ENCODE measurements at places on chromosomes 4 and X.
A peak's percentile ranks its signal among the peaks of the same experiment; 100 is the strongest.

DNA sequence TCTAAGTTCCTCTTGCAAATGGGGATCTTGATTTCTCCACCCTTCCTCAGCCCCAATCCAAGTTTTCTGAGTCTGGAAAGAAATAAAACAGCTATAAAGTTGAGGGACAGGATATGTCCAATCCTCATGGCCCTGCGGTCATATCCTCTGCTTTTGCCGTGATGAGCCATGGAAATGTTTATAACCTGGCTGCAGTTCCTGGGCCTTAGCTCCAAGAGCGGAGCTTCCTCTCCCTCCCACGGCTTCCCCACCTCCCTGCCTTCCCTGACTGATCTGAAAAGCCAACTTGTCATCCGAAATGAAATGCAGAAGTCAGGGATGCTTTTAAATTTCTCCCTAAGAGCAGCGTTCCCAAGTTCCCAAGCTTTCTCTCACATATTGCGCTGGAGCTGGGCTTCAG lies 221.5 kb upstream of the SFRP2 start:
- no peak overlapping the region for H3K27ac ChIP-seq
- no peak overlapping the region for H3K4me3 ChIP-seq
- H3K4me1 ChIP-seq, result no peaks in the 10 kb centered on the region
- DNase-seq, result no peak
- H3K27me3 ChIP-seq, result peaks cover 5% of the 10 kb centered on the region

DNA sequence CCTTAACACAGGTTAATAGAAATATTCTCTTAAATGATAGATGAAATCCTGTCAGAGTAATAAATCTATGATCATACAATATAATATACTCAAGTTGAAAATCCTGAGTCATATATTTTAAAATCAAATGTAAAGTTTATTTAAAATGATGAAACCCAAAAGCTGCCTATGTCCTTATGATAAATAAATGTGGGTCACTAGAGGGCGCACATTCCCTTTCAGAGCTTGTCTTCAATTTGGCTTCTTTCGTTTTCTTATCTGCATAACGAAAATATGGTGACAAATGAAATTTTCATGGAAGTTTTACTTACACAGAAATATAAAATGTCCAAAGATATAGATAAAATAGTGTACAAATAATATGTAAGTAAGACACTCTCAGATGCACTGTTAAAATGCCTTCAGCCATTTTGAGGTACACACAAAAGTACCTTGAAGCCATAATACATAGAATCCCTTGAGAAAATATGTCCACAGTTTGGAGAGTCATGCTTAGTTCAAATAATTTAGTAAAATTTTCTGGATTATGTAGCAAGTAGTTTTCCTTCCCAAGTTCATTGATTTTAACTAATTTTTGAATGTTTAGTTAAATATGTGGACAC lies 680.4 kb downstream of the DMD start:
- H3K27me3 ChIP-seq, result no peaks in the 10 kb centered on the region
- no peaks in the 10 kb centered on the region for H3K36me3 ChIP-seq
- DNase-seq, result peak; percentile 28
- H3K27ac ChIP-seq, result no peak overlapping the region
- H3K4me3 ChIP-seq, result no peak overlapping the region

DNA sequence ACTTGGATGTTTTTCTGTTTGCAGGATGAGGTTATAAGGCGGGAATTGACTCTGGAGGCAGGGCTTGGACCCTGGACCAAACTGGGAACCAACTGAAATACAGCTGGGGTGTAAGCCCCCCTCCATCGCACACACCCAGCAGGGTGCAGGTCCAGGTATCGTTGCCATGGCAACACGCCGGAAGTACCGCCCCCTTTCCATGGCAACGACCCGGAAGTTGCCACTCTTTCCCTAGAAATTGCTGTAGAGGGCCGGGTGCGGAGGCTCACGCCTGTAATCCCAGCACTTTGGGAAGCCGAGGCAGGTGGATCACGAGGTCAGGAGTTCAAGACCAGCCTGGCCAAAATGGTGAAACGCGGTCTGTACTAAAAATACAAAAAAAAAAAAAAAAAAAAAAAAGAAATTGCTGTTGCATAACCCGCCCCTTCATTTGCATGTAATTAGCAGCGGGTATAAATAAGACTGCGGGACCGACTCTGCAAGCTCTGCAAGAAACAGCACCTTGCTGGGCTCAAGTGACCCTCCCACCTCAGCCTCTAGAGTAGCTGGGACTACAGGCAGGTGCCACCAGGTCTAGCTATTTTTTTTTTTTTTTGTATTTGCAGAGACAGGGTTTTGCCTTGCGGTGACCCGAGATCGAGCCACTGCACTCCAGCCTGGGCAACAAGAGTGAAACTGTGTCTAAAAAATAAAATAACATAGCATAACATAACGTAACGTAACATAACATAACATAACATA lies 139.6 kb downstream of the CRLF2 start:
- peak; percentile 30 for DNase-seq
- no peaks in the 10 kb centered on the region for H3K4me1 ChIP-seq
- no peaks in the 10 kb centered on the region for H3K36me3 ChIP-seq
- H3K27me3 ChIP-seq, result no peaks in the 10 kb centered on the region

GRCh38 chrX:6708676-6709380 lies 173.9 kb upstream of the VCX3A start:
- H3K27ac ChIP-seq, result no peak overlapping the region
- H3K4me1 ChIP-seq, result no peaks in the 10 kb centered on the region
- H3K4me3 ChIP-seq, result no peak overlapping the region
- H3K36me3 ChIP-seq, result no peaks in the 10 kb centered on the region
- no peaks in the 10 kb centered on the region for H3K27me3 ChIP-seq

DNA sequence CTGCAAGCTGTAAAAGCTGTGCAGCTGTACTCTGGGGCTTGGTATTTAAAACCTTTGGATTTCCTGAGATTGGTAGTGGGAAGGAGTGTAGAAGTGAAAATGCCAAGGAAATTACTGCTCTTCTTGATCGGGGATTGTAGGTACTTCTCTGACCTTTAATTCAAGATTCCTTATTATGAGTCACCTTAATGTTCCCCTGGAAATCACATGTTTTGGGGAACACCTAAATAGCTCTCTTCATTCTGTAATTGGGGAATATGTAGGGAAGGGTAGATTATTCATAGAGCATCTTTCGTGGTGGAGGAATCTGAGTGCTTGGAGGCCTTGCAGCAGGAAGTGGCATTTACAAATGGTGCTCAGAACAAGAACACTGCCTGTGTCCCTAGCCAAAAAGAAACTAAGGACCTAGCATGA lies 137.8 kb downstream of the UCHL1 start:
- no peaks in the 10 kb centered on the region for H3K36me3 ChIP-seq
- no peak for DNase-seq
- no peak overlapping the region for H3K4me3 ChIP-seq
- H3K4me1 ChIP-seq, result no peaks in the 10 kb centered on the region
- H3K27ac ChIP-seq, result no peak overlapping the region

- DNase-seq, result no peak
- no peaks in the 10 kb centered on the region for H3K4me1 ChIP-seq
- no peaks in the 10 kb centered on the region for H3K36me3 ChIP-seq
- H3K27me3 ChIP-seq, result no peaks in the 10 kb centered on the region
- no peak overlapping the region for H3K4me3 ChIP-seq
Measured at GRCh38 chr4:86264241-86264640, 95.6 kb downstream of the MAPK10 start.

GRCh38 chr4:83552924-83553323 lies 17.0 kb downstream of the GPAT3 start:
- H3K27ac ChIP-seq, result no peak overlapping the region
- peaks cover 33% of the 10 kb centered on the region for H3K4me1 ChIP-seq
- no peaks in the 10 kb centered on the region for H3K36me3 ChIP-seq
- no peak for DNase-seq
- H3K4me3 ChIP-seq, result no peak overlapping the region
- no peaks in the 10 kb centered on the region for H3K27me3 ChIP-seq

- no peak overlapping the region for H3K27ac ChIP-seq
- H3K4me1 ChIP-seq, result no peaks in the 10 kb centered on the region
- H3K36me3 ChIP-seq, result no peaks in the 10 kb centered on the region
- H3K4me3 ChIP-seq, result no peak overlapping the region
- no peak for DNase-seq
- H3K27me3 ChIP-seq, result no peaks in the 10 kb centered on the region
Measured at GRCh38 chr4:16684097-16684496, 214.3 kb downstream of the LDB2 start.
